DND-41 (cell line): ENCODE measurements at places on chromosomes 16 and 17.
A peak's percentile ranks its signal among the peaks of the same experiment; 100 is the strongest.

- no peaks in the 10 kb centered on the region for H3K36me3 ChIP-seq
- DNase-seq, result no peak
- no peaks in the 10 kb centered on the region for H3K27me3 ChIP-seq
- no peak overlapping the region for H3K4me3 ChIP-seq
- H3K27ac ChIP-seq, result no peak overlapping the region
- peaks cover 11% of the 10 kb centered on the region for H3K4me1 ChIP-seq
These were observed 61.3 kb upstream of the SDK2 start for GRCh38 chr17:73705594-73705993.

- no peak overlapping the region for H3K27ac ChIP-seq
- H3K36me3 ChIP-seq, result peaks cover 49% of the 10 kb centered on the region
- peaks cover 35% of the 10 kb centered on the region for H3K4me1 ChIP-seq
- H3K27me3 ChIP-seq, result no peaks in the 10 kb centered on the region
- DNase-seq, result no peak
- H3K4me3 ChIP-seq, result no peak overlapping the region
These were observed 2.3 kb downstream of the RPUSD1 start for GRCh38 chr16:785563-786535.

GRCh38 chr16:24975428-24975889, 39.7 kb downstream of the ARHGAP17 start:
- no peak overlapping the region for H3K4me3 ChIP-seq
- DNase-seq, result no peak
- peaks cover 40% of the 10 kb centered on the region for H3K36me3 ChIP-seq
- no peaks in the 10 kb centered on the region for H3K27me3 ChIP-seq
- no peak overlapping the region for H3K27ac ChIP-seq

GRCh38 chr17:78252701-78253635, 21.5 kb downstream of the TMEM235 start:
- H3K27me3 ChIP-seq, result no peaks in the 10 kb centered on the region
- DNase-seq, result peak; percentile 39
- H3K27ac ChIP-seq, result peak overlapping the region; percentile 74
- H3K4me3 ChIP-seq, result no peak overlapping the region; the same call in 1 of the 2 replicates

DNA sequence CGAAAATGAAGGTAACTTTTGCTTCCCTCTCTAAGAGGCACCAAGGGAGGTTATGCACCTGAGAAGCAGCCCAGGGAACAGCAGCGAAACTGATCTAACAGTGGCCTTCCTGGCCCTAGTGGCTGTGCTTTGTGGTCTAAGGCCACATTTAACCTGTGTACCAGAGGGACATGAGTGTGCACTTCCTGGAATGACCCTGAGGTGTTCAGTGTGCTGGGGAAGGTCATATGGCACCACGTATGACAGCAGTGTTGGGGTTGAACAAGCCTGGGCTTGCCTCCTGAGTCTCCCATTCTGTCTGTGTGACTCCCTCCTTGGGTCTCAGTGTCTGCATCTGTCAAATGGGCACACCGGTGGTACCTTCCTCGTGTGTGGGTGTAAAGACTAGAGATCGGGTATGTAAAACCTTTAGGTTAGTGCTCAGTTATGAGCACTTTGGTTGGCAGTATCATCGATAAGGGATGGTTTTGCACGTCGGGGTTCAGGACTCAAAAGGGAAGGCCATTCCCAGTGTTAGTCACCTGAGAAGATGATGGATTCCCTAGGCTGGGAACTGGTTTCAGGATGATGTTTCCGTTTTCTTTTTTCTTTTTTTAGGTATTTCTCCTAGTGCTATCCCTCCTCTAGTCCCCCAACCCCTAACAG, 31.9 kb downstream of the PLCG2 start:
- no peak overlapping the region for H3K4me3 ChIP-seq
- no peaks in the 10 kb centered on the region for H3K4me1 ChIP-seq
- no peaks in the 10 kb centered on the region for H3K27me3 ChIP-seq
- H3K36me3 ChIP-seq, result no peaks in the 10 kb centered on the region
- H3K27ac ChIP-seq, result no peak overlapping the region
